Stimulated activated CD8-positive, alpha-beta memory T cell treated with anti-CD3 and anti-CD28 coated beads, Interleukin-15, amount 100 ng/mL, for 1 hour (primary cell): ENCODE measurements at places on chromosomes 4 and X.

- no peak for DNase-seq
These were observed 18.7 kb downstream of the CHM start for GRCh38 chrX:86028681-86029080.

- DNase-seq: no peak
These were observed 160 bp downstream of the LCORL start for GRCh38 chr4:18021470-18021719.

- no peak for DNase-seq
These were observed 12.3 kb upstream of the ZFX start for GRCh38 chrX:24137192-24137591.

DNA sequence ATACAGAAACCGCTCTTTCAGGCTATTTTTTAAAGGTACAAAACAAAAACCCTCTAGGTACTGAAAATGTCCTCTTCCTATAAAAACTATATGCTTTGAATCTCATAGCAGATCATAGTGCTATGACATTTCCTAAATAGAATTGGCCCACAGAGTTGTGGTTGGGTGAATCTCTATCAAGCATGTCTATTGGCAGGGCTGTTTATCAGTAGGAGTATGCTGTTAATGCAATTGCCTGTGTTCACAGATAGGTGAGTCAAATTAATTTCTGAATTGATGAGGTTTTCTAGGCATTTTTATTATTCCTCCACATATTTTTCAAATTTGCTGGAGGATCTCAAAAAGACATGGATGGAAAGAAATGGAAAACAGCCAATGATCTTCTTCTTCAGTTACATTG lies 73.9 kb downstream of the QRFPR start:
- no peak for DNase-seq

DNA sequence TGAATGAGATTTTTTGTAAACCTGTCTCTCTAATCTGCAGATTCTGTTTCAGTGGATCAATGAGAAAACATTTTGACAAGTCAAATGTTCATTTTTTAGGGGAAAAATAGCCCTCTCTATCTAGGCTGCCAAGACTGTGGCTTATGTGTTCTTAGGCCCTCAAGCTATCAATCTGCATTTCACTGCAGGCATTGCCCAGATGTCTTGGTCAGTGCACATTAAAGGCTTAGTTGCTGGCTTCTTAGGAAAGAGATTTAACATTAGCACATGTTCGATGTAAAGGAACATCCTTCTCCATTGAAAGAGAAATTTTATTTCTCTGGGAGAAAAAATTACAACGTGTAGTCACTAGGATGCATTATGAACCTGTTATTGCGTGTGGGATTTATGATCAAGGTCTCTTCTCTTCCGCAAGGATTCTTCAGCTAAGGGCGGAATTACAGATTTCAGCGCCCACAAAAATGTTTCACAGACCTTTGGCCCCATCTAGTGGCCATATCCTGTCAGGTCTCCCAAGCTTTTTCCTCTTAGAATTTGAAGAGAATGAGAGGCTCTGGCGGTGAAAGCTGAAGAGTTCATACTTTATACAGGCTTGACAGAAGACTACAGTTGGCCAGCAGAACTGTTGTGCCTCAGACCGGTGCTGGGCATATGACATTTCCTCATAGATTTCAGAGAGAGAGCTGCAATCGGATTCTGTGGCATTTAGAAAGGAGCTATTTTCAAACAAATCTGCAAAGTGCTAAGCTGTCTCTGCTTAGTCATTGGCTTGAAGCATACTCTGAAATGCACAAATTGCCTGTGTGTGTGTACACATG lies 144.6 kb upstream of the NOCT start:
- peak; percentile 11 for DNase-seq

DNA sequence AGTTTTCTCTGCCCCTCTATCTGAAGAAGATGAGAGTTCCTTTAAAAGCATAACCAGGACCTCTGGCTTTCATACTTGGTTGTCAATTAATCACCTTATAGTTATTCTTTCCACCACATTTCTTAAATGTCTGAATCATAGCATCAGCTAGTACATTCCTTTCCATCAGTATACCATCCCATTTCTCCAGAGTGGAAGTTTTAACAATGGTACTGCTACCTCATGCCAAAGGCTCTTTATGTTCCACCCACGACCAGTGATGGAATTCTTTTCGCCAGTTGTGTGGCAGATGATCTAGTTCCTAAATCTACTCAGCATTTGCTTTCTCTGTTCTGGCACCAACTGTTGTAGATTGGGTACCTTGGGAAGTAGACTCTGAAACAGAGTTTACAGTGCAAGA lies 379.8 kb downstream of the ZNF674 start:
- no peak for DNase-seq

- no peak for DNase-seq
These were observed 74.1 kb downstream of the FBXO8 start for GRCh38 chr4:174209341-174209740.

- no peak for DNase-seq
These were observed 130.6 kb downstream of the FRYL start for GRCh38 chr4:48649505-48649904.

DNA sequence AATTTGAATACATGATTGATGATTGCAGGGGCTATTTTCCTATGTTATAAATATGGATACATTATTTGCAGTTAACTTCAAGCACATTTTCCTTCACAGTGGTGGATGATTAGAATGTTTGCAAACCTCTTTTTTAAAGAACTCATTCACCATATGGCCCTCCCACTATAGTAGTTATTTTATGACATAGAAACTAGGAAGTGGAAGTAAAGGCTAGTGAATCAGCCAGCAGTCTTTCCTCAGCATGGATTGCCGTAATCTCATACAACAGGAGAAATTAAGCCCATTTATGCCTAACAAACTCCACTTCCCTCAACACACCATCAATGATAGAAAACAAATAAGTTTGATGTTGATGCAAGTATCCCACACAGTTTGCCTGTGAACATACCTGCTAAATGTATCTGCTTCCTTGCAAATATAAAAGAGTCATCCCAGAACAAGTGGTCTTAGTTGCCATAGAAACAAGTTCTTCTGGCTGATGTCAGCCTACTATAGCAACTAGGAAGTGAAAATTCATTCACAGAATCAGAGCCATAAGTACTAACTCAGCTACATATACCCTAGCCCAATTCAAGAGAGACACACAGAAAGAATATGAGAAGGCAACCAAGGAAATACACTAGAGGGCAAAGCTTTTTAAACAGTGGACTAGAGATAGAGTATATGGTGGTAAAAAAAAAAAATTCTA lies 100.9 kb upstream of the RADX start:
- no peak for DNase-seq

DNA sequence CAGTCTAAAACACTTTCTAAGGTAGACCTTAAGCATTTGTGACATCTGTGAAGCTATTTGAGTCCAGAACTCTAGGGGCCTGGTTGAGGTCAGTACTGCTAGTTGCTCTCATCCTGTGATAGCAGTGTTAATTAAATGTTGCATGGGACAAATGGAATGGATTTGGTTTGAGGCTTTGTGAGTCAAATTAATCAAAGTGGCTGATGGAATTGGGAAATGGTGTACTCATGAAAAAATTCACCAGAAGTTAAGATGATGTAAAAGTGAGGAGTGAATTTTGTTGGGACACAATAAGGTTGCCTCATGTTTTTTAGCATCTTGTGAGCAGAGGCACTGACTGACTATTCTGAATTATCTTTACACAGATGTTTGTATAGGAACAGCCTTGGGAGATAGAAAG lies 99.2 kb upstream of the ARSJ start:
- no peak for DNase-seq

- DNase-seq: no peak
These were observed 142.0 kb downstream of the CENPC start for GRCh38 chr4:67403342-67403741.

GRCh38 chr4:171015441-171015840 lies 797.8 kb upstream of the GALNTL6 start:
- no peak for DNase-seq

DNA sequence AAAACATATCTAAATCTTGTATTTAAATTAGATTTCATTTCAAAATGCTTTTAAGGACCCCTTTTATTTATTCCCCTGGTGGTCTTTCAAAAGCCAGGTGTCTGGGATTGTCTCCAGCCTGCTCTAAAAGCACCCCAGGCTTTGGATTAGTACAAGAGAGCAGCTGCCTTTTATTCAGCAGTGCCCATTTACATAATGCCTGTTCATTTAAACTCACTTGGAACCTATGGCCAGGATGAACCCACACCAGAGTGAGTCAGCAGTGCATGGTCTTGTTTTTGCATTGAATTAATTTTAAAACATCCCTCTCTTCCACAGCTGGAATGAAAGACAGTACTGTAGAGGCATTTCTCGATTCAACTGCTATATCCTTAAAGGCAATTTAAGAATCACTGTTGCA lies 64.1 kb upstream of the TENM3 start:
- no peak for DNase-seq

GRCh38 chr4:145859926-145860325 lies 78.7 kb downstream of the ZNF827 start:
- no peak for DNase-seq

DNA sequence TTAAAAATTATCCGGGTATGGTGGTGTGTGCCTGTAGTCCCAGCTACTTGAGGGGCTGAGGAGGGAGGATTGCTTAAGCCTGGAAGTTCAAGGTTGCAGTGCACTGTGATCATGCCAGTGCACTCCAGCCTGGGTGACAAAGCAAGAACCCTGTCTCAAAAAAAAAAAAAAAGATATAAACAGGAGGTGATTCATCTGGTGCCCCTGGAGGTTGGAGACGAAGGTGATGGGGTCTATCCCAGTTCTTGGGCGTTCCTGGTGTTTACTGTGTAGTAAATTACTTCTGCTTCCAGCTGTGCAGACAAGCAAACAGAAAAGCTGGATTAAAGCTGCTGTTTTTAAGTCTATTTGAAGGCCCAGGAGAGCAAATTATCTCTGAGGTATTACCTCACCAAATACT lies 19.9 kb downstream of the GPKOW start:
- no peak for DNase-seq

DNA sequence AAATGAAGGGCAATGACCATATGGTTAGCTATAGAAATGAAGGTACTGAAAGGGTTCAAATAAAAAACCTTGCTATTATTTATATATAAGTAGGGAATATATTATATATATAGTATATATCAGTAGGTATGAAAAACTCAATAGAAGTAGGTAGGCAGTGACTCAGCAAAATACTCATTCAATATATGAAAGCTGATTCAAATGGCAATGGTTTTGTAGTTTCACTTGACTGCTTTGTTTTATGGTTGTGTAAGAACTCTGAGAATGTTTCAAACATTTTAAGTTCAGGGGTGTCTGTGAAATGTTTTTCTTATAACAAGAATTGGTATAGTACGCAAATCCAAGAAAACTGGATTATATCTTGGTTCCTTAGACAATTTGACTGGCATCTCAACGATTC lies 4.1 kb downstream of the ZNF280C start:
- DNase-seq: no peak

DNA sequence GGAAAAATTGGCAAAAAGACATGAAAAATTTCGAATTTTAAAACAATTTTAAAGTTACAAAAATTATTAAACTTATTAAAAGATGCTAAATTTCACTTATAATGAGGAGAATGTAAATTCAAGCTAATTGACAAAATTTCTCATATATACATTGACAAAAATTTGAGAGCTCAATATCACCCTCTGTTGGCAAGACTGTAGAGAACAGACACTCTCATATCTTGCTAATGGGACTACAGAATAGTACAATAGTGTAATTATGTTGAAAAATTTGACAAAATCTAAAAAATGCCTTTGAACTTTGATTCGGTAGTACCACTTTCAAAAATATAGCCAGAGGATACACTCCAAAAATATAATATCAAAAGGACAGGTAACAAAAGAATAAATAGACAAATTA lies 29.8 kb downstream of the DCAF8L2 start:
- DNase-seq: no peak

- no peak for DNase-seq
These were observed 220.0 kb downstream of the SPCS3 start for GRCh38 chr4:176539785-176540175.

DNA sequence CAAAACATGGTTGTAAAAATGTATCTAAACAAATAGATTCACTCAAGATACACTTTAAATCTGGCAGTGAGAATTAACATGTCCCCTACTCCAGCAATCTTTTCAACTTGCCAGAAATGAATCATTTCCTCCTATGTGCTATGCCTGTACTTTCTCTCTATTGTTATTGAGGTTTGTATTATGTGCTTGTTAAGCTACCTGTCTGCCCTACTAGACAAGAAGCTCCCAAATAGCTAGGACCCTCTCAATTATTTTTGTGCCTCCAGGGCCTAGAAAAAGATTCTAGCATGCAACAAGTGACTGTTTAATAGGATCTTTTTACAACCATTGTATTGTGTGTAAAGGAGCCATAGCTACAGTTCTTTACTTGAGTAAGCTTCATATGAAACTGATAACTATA lies 3.5 kb upstream of the SAP30 start:
- DNase-seq: no peak
